CD4-positive, alpha-beta T cell treated with Interleukin-10 for 1 hour (primary cell): ENCODE measurements at places on chromosomes 7 and 10.

- DNase-seq: no peak
Observed at GRCh38 chr10:60283397-60283796, 106.3 kb downstream of the ANK3 start.

- no peak for DNase-seq
Observed at GRCh38 chr10:15236340-15236739, 67.8 kb upstream of the NMT2 start.

DNA sequence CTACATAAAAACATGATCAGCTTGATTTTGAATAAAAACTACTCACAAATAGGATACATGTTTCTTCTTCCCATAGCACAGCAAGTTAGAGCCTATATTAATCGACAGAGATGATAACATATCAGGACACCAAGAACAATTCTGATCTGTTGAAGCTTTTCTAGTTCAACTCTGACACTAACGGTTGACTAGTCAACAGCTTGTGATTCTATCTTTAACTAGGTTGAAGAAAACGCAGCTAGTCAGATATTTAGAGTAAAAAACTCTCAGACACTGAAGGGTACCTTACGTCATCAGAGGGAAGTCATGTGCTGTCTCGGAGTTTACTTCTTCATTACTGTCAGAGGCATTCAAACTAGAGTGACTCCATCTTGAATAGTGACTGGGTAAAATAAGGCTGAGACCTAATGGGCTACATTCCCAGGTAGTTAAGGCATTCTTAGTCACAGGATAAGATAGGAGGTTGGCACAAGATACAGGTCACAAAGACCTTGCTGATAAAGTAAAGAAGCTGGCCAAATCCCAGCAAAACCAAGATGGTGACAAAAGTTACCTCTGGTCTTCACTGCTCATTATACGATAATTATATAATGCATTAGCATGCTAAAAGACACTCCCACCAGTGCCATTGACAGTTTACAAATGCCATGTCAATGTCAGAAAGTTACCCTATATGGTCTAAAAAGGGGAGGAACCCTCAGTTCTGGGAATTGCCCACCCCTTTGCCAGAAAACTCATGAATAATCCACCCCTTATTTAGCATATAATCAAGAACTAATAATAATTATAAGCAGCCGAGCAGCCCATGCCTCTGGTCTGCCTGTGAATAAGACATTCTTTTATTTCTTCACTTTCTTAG lies 21.3 kb downstream of the CCDC71L start:
- no peak for DNase-seq

DNA sequence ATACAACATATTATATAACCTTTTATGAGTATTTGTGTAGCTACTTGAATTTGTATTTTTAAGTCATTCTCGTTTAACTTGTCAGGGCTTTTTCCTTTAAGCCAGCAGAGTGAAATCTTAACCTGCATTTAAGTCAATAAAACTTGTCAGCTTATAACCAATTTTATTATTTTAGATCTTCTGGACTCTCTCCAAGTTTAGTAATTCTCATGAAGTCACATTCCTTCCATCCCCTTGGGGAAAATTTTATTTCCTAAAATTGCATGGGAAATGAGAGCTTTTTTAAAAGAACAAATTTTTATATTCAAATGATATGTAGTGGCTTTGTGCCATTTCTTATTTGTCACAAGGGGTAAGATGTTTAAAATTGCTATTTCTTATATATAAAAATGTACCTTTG lies 74.0 kb downstream of the SEPTIN7 start:
- DNase-seq: no peak

DNA sequence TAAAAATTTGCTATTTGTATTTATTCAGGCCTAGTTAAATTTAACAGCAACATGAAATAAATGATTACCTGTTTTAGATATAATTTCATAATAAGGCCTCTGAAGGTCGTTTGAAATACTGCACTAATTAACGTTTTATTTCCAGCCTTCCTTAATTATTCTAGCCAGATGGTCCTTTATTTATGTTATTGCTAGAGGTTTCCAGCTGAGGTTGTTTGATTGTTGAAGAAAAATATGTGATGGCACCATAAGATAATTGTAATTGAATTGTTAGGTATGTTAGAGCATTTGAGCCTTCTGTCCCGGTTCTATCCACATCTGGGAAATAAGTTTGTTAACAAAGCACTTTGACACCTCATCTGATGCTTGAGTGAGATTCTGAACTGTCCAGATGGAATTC lies 556.1 kb downstream of the ATRNL1 start:
- no peak for DNase-seq

GRCh38 chr10:67612577-67613537 lies 83.1 kb downstream of the CTNNA3 start:
- peak; percentile 72 for DNase-seq

- no peak for DNase-seq
Observed at GRCh38 chr7:151552352-151553028, 32.8 kb upstream of the RHEB start.

GRCh38 chr10:31847515-31847914 lies 81.1 kb downstream of the ARHGAP12 start:
- DNase-seq: no peak

GRCh38 chr10:101297901-101298486 lies 56.0 kb upstream of the BTRC start:
- peak; percentile 68 for DNase-seq

GRCh38 chr10:104350127-104350635 lies 3.5 kb upstream of the CFAP58 start:
- DNase-seq: peak; percentile 79

DNA sequence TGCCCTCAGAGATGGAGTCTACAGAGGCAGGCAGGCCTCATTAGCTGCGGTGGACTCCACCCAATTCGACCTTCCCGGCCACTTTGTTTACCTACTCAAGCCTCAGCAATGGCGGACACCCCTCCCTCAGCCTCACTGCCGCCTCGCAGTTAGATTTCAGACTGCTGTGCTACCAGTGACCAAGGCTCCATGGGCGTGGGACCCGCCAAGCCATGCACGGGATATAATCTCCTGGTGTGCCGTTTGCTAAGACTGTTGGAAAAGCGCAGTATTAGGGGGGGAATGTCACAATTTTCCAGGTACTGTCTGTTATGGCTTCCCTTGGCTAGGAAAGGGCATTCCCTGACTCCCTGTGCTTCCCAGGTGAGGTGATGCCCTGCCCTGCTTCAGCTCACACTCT lies 252.3 kb downstream of the ARL4A start:
- no peak for DNase-seq

GRCh38 chr7:23969443-23969842 lies 259.4 kb downstream of the STK31 start:
- DNase-seq: no peak

GRCh38 chr10:75916906-75917305 lies 485.5 kb downstream of the LRMDA start:
- no peak for DNase-seq

DNA sequence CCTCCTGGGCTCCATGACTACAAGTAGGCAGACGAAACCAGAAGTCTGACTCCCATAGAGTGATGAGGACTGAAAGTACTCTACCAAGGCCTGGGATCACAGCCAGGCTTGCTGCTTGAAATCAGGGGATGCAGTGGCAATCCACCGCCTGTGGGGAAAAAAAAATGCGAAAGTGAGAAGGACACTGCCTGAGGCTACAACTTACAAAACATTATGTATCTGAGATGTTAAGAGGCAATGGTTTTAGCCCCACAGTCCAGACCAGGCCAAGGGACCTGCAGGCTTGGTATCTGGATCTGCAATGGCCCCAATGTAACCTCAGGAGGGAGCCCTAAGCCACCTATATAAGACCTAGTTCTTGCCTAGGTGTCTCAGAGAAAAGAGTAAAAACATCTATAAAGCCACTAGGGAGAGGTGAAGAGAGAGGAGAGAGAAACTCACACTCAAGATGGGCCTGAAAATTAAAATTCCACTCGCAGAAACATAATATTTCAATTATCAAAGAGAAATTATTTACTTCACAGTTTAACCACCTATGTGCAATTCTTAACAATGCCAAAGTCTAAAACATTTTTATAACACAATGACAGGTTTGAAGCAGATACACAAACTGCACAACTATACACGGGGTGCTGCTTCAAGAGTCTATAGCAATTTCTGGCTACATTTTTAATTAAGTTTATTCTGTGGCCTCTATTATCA lies 13.9 kb downstream of the DNAJC1 start:
- DNase-seq: peak; percentile 48

GRCh38 chr10:95792211-95792780 lies 36.3 kb downstream of the ENTPD1 start:
- no peak for DNase-seq

DNA sequence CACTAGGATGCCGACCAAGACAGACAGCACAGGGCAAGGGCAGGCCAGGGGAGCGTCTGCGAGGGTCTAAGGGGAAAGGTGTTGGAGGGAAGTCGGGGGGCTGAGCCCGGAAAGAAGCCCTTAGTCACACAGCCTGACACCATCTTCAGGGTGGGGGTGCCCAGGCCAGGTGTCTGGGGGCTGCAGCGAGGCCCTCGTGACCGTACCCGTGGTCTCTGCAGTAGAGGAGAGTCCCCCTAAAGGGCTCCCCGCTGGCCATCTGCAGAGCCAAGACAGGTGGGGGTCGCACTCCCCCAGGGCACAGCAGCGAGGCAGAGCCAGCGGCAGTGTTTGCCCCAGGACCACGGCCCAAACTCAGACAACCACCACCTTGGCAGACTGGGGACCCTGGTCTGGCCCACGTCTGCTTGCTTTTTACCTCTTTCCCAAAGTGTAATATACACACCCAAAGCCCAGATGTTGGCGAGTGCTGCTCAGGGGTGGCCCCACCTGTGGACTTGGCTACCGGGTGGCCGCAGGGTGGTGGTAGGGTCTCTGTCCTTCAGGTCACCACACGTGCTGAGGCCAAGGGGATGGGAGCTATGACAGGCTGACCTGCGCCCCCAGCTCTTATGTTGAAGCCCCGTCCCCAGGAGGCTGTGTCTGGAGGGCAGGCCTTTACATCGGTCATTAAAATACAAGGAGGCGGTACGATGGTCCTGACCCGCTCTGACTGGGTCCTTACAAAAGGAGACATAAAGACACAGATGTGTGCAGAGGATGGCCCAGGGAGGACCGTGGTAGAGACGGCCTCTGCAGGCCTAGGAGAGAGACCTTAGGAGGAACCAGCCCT lies 107.4 kb downstream of the DNAJB6 start:
- no peak for DNase-seq

- DNase-seq: no peak
Observed at GRCh38 chr10:80126876-80127275, 5.7 kb upstream of the PLAC9 start.

DNA sequence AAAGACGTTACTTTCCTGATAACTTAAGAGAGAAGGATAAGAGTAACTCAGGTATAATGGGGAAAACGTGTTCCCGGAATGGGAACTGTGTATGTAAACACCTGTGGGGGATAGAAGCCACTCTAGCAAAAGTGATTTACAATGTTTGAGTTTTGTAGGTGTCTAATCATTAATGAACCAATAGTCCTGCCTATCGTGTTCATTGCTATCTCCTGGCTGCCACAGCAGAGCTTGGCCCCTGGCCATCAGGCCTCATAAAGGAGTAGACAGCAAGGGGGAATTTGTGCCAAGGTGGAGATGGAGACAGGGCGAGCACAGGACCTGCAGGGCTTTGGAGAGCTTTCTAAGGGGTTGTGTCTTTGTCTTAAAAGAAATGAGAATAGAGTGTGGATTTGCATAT lies 102.1 kb downstream of the GAD2 start:
- no peak for DNase-seq

GRCh38 chr7:1858435-1859265 lies 188.6 kb downstream of the ELFN1 start:
- no peak for DNase-seq

DNA sequence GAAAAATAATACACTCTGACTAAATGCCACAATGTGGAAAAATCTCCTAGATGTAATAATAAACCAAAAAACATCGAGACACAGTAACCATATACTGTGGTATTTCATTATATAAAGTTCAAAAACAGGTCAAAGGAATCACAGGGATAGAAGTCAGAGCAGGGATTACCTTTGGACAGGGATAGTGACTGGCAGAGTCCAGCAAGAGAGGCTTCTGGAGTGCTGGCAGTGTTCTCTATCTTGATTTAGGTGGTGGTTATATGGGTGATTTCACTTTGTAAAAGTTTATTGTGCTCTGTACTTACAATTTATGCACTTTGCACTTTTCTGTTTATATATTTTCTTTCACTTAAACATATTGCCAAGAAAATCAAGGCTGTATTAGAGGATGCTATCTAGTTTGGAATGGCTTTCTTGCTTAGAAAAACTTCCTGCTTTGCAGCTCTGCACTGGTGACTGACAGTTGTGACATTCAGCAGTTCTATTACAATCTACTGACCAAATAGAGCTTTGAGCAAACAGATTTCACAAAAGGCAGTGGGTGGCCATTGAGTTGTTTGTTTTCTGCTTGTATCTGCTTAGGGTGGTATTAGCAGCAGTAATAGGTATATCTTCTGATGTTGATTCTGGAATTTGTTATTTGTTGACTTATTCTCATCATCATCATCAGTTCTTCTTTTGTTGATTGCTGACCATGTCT lies 263.6 kb upstream of the LRGUK start:
- no peak for DNase-seq

GRCh38 chr10:57952741-57953140 lies 315.0 kb downstream of the IPMK start:
- no peak for DNase-seq

GRCh38 chr10:91418416-91418815 lies 8.3 kb downstream of the HECTD2 start:
- DNase-seq: no peak

- DNase-seq: no peak
Observed at GRCh38 chr7:30304177-30304884, 19.9 kb downstream of the ZNRF2 start.

- DNase-seq: no peak
Observed at GRCh38 chr7:1814089-1814811, 144.2 kb downstream of the ELFN1 start.

- DNase-seq: no peak
Observed at GRCh38 chr7:105364684-105365083, 24.0 kb downstream of the SRPK2 start.

DNA sequence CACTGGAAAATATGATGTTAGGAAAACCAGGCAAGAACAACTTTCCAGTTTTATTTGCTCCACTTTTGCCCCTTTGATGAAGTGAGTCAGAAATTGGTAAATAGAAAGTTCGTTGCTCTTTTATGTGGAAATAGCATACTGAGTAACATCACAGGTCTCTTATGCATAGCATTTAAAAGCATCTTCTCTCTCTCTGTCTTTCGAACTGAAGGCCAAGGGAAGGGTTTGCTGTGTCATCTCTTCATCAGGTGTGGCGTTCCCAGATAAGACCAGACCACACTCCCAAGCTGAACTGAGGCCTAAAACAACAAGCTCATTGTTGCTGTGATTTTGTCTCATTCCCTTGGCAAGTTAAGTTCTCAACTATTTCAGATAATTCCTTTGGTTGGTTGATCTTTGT lies 131.8 kb upstream of the GRB10 start:
- DNase-seq: no peak
